AG04449 (cell line): ENCODE measurements at places on chromosomes 16 and 17.

DNA sequence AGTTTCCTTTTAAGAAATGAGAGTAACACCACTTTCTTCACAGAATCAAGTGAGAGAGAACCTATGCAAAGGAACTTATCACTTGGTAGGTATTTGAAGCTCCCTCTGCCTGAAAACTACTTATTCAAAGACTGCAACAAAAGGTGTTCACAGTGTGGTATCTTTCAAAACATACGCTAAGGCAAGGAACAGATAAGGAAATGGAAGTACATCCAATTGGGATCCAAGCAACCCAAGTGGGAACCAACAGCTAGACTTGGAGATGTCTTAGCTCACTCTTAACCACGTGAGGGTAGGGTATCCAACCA lies 431 bp upstream of the PPM1E start:
- DNase-seq = no peak

GRCh38 chr17:77825621-77826020 lies 132.9 kb upstream of the TNRC6C start:
- no peak for DNase-seq

DNA sequence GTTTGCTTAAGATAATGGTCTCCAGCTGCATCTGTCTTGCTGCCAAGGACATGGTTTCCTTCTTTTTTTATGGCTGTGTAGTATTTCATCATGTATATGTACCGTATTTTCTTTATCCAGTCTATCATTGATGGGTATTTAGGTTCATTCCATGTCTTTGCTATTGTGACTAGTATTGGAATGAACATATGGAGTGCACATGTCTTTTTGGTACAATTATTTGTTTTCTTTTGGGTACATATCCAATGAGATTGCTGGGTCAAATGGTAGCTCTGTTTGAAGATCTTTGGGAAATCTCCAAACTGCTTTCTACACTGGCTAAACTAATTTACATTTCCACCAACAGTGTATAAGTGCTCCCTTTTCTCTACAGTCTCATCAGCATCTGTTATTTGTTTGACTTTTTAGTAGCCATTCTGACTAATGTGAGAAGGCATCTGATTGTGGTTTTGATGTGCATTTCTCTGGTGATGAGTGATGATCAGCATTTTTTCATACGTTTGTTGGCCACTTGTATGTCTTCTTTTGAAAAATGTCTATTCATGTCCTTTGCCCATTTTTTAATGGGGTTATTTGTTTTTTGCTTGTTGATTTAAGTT lies 66.2 kb downstream of the TNFRSF13B start:
- peak; percentile 79 for DNase-seq

GRCh38 chr16:11211977-11212797 lies 43.8 kb downstream of the SOCS1 start:
- DNase-seq = no peak

- DNase-seq = no peak
Measured at GRCh38 chr16:1778200-1779179, 3.9 kb downstream of the SPSB3 start.

DNA sequence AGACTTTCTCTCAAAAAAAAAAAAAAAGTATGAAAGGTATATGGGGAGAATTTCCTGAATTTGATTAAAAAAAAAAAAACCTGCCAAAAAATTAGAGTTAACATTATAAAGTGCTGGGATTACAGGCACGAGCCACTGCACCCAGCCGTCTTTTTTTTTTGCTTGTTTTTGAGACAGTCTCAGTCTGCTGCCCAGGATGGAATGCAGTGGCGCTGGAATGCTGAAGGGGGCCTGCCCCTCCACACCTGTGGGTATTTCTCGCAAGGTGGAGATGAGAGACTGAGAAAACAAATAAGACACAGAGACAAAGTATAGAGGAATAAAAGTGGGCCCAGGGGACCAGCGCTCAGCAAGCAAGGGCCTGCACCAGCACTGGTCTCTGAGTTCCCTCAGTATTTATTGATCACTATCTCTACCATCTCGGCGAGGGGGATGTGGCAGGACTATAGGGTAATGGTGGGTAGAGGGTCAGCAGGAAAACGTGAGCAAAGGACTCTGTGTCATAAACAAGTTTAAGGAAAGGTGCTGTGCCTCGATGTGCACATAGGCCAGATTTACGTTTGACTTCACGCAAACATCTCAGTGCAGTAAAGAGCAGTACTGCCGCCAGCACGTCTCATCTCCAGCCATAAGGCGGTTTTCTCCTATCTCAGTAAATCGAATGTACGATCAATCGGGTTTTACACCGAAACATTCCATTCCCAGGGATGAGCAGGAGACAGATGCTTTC lies 117.2 kb downstream of the GOSR1 start:
- no peak for DNase-seq

GRCh38 chr16:66935314-66936011 lies at the start of gene CES2:
Gene CES2 (plus strand): TSS chr16:66935516. CDS start chr16:66935636, 120 bp downstream.
- DNase-seq = no peak

DNA sequence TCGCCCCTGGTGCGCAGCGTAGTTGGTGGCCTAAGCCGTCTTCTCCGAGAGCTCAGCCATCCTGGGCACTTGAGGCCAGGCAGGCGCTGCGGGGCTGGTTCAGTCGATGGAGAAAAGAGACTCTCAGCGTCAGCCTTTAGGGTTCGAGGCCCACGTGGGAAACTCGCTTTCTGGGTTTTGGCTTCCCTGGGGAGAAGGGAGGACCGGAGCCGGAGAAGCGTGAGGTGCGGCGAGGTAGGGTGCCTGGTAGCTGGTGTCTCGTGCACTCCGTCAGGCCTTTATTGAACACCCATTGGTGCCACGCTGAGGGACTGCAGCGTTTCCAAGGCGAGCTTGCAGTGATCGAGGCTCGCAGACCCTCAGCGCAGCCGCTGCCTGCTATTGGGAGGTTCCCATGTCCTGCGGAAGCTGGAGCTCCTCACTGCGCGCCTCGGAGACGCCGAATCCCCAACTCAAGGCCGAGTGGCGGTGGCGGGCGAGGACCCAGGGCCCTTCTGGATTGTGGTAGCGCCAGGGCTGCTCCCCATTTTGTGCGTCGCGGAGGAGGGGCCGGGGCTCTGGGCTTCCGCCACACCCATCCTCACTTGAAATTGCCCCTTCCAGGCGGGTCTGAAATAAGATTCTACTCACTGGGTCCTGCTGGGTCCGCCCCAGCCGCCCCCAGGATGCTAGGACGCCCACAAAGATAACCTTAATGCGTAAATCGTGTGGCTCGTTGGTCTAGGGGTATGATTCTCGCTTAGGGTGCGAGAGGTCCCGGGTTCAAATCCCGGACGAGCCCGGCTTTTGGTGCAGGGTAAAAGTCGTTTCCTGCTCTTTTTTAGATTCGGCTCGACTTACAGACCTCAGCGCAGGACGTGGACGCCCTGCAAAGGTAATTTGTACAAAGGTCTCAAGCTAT lies 1.2 kb downstream of the OR1F1 start:
- DNase-seq = no peak

GRCh38 chr16:82626791-82627261 lies at the start of gene CDH13:
Gene CDH13 (plus strand): TSS chr16:82626969.
- no peak for DNase-seq

- DNase-seq = no peak
Measured at GRCh38 chr17:56310782-56311181, 157.5 kb downstream of the ANKFN1 start.

GRCh38 chr17:48752399-48753288 lies 24.1 kb upstream of the HOXB13 start:
- DNase-seq = no peak

GRCh38 chr16:21302898-21303528 lies 24.9 kb upstream of the CRYM start:
- peak; percentile 51 for DNase-seq

- no peak for DNase-seq
Measured at GRCh38 chr17:1606352-1606985, 22.2 kb downstream of the SLC43A2 start.

- no peak for DNase-seq
Measured at GRCh38 chr17:68599091-68599490, 2.1 kb downstream of the FAM20A start.

DNA sequence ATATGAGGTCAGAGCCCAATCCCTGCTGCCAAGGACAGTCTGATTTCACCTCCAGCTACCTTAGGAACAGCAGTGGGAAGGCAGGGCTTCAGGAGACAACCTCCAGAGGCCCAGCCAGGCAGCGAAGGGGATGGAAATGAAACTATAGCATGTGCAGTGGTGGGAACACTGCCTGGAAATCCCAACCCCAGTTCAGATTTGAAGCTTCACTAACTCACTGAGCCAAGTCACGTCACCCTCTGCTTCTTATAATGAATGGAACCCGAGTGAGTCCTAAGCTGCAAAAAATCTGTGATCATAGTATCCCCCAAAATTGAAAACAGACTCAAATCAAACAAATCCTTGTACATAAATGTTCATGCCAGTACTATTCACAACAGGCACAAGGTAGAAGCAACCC lies 36.0 kb upstream of the SLC39A11 start:
- no peak for DNase-seq

DNA sequence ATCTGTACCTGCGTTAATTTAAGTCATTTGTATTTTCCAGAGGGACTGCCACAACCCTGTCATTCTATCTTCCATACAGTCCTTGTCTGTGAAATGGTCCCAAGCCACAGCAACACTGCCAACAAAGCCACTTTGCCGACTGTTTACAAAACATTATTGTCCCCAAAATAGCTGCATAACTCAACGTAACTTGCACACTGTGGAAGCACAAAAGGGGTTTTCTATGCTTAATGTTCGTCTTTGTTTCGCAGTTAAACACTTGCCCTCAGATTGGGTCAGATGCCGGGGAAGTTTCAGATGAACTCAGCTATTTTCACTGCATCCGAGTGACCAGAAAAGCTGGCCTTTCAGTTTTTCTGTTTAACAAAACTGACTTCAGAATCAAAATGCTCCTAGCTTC lies 4.6 kb downstream of the SEC14L5 start:
- DNase-seq = no peak

- DNase-seq = no peak
Measured at GRCh38 chr16:28606291-28607115, 3.3 kb downstream of the SULT1A1 start.

GRCh38 chr17:37083456-37083855 lies 134.7 kb downstream of the AATF start:
- DNase-seq = no peak

DNA sequence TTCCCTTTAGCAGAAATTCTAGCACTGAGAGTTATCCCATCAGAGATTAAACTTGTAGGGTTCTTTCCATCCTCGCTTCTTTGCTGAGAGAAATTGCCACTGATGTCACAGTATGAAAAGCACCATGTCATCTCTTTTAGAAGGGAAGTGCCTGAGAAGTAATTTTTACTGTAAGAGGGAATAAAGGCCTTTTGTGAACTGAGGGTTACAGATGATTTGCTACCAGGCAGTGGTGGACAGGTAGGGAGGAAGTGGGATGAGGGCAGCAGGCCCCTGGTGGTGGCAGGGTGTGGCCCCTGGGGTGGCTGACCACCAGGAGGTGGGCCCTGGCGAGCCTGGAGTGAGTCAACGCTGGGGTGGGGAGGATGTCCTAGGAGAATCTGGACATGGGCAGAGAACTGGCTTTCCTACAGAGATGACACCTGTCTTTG lies 6.4 kb upstream of the MILR1 start:
- DNase-seq = no peak
